Lower lobe of right lung (tissue), 2 donors: ENCODE measurements at places on chromosomes 11 and 22.
A peak's percentile ranks its signal among the peaks of the same experiment; 100 is the strongest.

DNA sequence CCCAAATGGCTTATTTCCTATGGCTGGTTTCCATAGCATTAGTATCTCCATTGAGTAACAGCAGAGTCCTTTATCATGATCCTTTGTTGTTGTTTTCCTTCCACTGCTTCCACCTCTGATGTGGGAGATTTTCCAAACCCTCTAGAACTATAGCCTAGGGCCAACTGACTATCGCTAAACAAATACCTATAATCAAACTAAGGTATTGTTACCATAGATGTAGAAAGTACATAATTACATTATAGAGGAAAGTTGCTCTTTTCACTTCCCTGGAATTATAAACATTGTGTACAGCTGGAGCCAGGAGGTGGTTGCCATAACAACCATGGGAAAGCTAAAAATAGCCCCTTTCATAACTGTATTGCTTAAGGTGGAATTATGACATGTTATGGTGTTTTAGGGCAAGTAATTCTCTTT, 47.0 kb upstream of the ALKBH3 start:
- DNase-seq: no peak

DNA sequence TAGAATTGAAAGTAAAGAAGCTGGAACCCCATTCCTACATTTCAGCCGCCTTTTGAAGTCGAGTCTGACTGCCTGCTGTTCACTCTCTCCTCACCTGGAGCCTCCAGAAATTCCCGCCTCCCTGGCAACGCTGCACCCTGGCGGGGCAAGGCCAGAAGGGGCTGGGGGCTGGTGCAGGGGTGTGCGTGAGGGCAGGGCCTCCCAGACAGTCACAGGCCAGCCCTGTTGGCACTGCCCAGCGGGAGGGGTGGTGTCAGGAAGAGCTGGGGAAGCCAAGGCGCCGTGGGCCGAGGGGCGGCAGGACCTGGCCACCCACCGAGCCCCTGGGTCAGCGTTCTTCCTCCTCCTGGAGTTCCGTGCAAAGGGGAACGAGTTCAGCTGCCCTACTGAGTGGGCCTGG, 123.2 kb downstream of the KCNQ1OT1 start:
- peak; percentile 20 for DNase-seq

DNA sequence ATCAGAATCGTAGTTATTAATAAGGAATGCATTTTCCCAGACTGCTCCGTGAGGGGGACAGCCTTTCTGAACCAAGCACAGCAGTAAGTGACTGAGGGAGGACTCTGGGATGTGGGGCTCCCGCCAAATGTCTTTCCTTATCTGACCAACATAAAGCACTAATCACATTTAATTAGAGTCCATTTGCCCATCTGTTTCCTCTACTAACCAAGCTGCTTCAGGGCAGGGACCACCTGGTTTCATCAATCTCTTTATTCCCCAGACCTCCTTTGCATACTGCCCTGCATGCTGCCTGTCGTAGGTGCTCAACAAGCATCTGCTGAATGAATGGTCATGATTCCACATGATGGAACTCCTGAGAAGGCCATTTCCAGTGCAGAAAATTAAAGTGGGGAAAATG, 29.4 kb downstream of the SMCO4 start:
- no peak for DNase-seq

DNA sequence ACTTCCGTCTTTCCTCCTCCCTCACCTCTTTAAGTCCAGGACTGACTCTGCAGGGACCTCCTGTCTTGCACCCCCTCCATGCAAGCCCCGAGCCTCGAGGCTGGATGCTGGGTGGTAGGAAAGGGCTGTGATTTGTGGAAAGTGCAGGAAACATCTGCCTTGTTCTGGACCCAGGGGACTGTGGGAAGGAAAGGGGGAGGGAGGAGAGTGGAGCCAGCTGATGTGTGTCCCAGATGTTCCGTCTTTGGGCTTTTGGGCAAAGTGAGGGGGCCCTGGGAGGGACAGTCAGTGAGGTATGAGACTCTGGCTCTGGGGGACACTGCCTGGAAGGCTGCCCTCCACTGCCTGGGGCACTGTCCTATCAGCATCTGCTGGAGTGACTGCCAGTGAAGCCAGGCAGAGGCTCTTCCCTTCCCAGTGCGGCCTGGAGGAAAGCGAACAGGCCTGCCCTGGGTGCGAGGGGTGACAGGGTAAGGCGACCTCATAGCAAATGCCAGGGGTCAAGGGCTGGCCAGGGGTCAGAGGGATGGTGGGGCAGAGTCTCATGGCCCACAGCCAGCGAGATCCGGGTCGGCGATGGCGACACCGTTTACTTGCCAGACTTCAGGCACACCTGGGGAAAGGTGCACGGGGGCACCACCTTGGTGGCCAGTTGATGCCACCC, 1.7 kb downstream of the MRGPRD start:
- peak; percentile 38 for DNase-seq

- DNase-seq: peak; percentile 76
Measured at GRCh38 chr22:37018815-37019308, 385 bp downstream of the TST start.

- no peak for DNase-seq
Measured at GRCh38 chr11:116478669-116479668, 293.8 kb downstream of the BUD13 start.

DNA sequence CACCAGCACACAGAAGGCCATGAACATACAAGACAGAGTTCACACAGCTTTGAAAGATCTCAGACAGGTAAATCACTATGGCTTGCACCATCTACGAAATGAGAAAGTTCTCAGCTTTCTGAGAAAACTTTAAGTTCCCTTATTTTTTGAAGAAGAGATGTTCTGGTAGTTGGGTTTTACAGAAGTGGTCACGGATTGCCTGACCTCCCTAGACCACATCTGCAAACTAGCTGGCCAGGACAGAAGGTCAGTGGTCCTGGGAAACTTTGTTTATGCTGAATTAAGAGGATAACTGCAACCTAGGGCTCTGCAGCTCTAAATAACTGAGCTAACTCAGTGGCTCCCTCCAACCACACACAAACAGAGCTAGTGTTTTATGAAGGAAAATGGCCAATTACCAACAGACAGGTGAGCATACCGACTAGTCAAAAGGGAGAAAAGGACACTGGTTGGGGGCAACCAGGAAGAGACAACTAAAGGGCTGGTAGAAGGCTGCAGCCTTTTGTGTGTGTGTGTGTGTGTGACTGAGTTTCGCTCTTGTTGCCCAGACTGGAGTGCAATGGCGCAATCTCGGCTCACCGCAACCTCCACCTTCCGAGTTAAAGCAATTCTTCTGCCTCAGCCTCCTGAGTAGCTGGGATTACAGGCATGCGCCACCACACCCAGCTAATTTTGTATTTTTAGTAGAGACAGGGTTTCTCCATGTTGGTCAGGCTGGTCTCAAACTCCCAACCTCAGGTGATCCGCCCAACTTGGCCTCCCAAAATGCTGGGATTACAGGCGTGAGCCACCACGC, 8.5 kb upstream of the SCN2B start:
- DNase-seq: no peak

- no peak for DNase-seq
Measured at GRCh38 chr11:62980133-62980760, 4.5 kb downstream of the SLC22A6 start.

DNA sequence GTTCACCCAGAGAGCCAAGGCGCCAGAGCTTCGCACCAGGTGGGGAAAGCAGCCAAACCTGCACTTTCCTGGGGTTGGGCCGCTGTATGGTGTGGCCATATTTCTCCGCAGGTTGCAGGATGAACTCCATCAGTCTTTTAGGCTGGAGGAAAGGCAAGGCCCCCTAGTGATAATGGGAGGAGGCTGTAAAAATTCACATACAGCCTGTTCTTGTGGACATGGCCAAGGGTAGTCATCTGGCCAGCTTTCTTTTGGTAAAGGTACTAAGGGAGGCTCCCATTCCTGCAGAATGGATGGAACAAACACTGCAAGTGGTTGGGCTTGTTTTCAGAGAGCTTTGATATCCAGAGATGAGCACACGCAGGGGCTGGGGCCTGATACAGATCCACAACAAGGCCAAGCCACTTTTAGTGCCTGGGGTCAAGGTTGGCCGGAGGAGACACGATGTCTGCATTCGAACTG, 29.6 kb downstream of the C22orf31 start:
- DNase-seq: no peak

DNA sequence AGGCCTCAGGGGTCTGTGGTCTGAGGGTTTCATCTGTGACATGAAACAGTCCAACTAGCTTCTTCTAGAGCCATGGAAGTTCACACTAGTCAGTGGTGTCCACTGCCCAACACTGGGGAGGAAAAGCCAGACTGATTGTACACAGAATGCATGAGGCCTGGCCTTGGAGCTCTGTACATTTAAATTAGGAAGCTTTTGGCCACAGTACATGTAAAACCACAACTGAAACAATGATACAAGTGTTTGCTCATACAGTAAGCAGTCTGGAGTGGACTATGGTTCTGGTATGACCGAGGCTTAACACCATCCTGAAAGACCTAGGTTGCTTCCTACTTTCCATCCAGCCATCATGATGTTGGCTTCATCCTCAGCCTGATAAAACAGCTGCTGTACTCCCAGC, 73.8 kb upstream of the SESN3 start:
- no peak for DNase-seq

DNA sequence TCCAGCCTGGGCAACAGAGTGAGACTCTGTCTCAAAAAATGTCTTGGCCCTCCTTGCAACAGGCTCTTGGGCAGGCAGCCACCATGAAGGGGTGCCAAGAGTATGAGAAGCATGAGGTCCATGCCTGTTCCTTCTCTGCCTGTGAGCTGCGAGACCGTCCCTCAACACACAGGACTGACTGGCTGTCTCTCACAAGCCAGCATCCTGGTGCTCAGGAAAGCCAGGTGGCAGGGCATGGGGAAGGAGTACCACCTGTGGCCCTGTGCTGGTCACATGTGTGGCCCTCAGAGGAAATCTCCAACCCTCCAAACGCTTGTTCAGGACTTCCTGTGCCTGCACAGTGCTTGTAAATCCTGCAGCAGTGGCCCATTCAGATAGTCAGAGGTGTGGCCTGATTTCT, 83.2 kb downstream of the ATXN10 start:
- DNase-seq: no peak

DNA sequence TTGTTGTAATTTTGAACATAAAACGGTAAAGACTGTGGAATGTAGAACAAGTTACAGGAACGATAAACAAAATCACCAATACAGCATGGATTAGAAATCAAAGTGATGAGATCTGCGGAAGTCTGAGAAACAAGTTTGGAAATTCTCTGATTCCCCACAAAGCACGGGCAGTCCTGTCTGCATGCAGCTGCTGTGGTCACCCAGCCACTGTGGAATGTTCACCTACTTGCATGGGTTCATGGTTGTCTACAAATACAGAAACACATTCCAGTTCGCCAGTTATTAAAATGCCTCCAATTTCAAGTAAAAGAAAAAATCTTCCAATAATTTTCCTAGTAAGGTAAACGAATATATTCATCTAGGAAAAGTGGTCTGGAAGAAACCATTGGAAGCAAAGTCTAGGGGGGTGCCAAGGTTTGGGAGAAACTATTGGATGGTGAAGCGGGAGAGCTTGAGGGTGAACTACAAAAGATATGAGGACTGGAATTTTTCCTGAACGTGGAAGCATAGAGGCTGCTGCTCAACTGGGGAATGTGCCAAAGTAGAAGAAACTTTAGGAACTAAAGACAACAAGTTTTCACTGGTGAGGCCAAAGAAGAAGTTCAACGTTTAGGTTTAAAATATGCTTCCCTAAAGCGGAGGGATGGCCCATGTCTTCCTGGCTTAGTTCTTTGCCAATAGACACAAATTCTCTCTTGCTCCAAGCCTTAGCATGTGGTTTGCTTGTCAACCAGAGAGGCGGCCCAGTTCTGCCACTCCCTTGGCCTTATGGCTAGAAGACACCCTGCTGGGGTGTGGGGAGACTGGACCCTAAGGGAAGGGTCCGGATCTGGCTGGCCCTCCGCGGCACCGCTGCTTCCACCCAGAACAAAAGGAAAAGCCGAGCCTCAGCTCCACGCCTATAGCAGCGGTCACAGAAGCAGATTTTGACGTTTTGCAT, 70.2 kb downstream of the CTTN start:
- no peak for DNase-seq

DNA sequence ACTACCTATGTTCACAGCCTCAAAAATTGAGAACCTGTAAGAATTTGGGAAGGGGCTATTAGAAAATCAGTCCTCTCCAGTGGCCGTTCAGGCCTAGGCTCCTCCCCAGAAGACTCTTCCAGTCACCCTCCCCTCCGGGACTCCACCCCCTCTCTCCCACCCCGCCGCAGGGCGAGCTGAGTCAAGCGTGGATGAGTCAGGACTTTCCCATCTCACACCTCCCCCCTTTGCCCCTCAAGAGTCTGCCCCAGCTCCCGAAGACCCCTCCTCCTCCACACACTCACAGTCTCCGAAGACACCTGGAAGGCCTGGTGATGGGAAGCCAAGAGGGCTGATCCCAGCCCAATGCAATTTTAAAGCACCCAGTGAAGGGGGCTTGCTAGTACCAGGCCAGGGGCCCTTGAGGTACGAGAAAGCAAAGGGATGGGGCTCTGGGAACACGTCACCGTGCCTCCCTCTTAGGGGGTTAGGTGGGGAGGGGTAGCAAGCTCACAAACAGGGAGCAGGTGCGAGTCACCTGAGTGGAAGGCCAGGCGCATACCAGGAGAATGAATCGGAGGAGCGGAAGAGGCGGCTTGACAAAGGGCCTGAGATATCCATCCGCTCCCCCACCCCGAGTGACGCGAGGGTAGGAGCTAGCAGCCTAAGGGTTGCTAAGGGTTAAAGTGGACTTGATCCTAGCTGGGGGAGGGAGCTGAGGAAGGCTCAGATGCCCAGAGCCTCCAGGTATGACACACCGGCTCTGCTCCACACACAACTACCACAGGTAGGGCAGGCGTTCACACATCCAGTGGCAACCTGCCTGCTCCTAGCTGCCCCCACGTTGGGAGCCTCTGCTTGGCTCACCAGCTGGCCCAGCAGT, 13.6 kb downstream of the BCL9L start:
- DNase-seq: no peak

GRCh38 chr11:22626573-22627239, 1.1 kb upstream of the FANCF start:
- no peak for DNase-seq

DNA sequence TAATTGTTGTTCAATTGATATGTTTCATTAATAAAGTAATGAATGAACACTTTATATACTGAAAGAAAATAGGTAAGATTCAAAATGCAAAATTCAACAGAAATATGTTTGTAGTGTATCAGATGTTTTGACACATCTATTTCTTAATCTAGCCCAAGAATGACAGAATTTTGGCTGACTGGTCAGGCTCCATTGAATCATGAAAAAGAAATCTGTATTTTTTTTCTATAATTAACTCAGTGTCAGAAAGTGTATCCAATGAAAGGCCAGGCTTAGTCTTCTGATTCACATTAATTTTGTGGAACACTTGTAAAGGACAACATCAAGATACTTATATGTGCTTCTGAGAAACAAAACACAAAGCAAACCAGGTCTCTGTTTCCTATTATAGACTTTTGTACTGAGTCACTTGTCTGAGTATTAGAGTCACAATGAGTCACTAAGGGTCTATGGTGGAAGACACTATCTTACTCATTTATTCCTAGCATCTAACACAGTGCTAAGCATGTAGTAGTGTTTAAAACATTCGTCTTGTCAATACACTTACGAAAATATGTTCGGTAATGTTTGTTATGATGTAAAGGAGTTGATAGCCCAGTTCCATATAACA, 297.7 kb upstream of the CCDC90B start:
- no peak for DNase-seq

DNA sequence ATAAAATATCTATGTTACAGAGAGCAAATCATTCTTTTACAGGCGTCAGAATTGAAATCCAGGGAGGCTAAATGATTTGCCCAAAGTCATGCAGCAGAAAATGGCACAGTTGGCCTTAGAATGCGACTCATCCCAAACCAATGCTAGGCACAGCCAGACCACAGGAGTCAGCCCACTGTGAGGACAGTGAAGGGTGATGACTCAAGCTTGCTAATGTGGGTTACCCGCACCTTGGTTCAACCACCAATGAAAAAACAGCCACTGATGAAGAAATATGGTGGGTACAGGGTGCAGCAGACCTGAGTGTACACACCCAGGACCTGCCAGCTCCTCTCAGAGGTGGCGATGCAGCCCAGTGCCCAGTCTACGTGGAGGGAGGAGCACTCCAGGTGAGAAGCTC, 89.7 kb downstream of the ZC3H12C start:
- DNase-seq: no peak
